ENCODE measurements at places on chromosomes 4 and X.

- DNase-seq: no peak
Observed at GRCh38 chr4:16598597-16599206, 299.7 kb downstream of the LDB2 start.

DNA sequence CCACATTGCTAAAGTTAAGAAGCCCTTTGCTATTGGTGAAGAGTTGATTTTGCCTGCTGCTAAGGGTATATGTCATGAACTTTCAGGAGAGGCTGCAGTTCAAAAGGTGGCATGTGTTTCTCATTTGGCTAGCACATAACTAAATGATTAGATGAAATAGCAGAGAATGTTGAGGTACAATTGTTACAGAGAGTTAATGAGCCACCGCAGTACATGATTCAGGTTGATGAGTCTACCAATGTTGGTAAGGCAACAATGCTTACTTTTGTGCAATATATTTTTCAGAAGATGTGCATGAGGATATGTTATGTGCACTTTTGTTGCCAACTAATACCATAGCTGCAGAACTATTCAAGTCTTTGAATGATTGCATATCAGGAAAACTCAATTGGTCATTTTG lies 21.1 kb upstream of the CXCL2 start:
- no peak for DNase-seq

DNA sequence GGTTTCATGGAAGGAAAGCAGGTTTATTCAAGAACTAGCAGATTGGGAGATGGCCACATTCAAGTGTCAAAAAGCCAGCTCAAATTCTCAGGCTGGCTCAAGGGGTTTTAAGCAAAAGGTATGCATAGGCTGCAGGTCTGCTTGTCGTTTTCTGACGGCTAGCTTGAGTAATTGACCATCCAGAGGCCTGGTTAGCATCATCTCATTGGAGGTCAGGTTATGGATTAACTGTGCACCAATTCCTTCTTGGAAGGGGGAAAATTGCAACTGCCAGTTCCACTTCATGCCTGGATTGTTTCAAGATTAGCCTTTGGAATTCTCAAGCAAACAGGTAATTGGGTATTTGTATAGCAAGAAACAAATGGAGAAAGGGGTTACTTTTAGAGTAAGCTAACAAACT lies 62.1 kb downstream of the FUNDC1 start:
- DNase-seq: no peak

GRCh38 chr4:100804576-100805360 lies 286.9 kb upstream of the EMCN start:
- DNase-seq: no peak

DNA sequence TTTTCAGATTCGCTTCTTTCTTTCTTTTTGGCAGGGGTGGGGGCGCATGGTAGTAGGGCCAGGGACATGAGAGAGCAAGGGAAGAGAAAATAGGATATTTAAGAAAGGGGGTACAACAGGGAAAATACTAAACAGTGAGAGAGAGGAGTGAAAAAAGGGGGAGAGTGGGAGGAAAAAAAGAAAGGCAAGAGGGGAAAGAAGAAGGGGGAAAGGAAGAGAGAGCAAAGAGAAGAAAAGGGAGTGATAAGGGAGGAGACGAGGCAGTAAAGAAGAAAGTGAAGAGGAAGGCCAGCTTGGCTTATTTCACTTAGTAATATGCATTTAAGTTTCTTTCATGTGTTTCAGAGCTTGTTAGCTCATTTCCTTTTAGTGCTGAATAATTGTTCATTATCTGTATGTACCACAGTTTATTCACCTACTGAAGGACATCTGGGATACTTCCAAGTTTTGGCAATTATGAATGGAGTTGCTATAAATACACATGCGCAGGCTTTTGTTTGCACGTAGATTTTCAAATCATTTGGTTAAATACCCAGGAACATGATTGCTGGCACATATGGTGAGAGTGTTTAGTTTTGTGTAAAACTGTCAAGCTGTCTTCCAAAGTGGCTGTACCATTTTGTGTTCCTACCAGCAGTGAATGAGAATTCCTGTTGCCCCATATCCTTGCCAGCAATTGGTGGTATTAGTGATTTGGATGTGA lies 37.3 kb downstream of the CASP6 start:
- DNase-seq: no peak

DNA sequence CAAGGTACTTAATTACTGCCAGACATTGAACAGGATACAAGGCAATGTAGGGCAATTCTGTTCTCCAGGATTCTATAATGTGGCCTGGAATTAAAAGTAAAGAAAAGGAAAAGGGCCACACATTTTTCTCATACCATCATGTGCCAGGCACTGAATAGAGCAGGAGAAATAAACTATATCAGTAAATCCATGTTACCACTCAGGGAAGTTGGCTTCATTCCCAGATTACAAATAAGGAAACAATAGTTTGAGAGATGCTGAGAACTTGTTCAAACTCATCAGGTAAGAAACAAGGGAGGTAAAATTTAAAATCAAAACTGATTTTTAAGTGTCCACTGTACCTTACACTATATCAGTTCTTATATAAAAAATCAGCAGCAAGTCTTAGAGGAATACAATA lies 645.0 kb upstream of the ATOH1 start:
- no peak for DNase-seq

GRCh38 chr4:181819946-181820345 lies 423.3 kb upstream of the TENM3 start:
- DNase-seq: no peak

GRCh38 chr4:143554728-143555597 lies 41.5 kb downstream of the SMARCA5 start:
- no peak for DNase-seq

GRCh38 chr4:3531879-3532750 lies at the start of gene LRPAP1:
LRPAP1 (minus strand) TSS chr4:3532422; CDS start chr4:3532412, 10 bp downstream.
- peak; percentile 43 for DNase-seq

DNA sequence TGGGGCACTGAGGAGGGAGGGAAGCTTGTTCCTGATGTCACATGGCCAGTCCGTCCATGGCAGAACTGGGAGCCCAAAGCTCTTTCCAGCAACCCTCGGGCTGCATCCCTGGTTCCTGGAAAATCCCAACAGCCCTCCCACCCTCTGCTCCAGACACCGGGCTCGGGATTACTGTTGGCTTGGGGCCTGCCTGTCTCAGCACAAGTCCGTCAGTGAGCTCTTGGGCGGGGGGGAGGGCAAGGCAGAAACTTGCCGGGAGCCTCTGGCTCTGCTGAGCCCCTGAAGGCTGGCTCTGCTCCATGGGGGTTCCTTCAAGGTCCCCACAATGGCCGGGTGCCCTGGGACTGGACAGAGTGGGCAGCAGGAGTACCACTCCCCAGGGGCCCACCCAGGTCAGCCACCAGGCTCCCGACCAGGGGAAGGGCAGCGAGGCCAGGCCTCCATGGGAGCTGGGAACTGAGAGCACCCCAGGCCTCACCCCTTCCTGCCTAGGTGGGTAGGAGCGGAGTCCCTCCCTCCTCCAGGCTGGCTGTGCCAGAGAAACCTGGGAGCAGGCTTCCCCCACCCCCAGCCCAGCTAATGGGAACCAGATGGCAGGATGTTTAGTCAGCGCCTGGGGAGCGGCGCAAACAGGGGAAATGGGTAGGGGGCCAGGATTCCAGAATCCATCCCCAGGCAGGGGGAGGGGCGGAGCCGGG lies 6.4 kb upstream of the HAUS7 start:
- DNase-seq: no peak

All from HS-5 (cell line).